ENCODE measurements at places on chromosomes 13 and 19. TPM values are rescaled to one million over a fixed set of nuclear protein-coding genes. Genes with fewer than 3 reads are reported as not detected.

GRCh38 chr19:40507892-40508291 is 41.1 kb downstream of the SPTBN4 start:
- H3K4me3 ChIP-seq: no peak overlapping the region
- no peak for DNase-seq
- no peaks in the 10 kb centered on the region for H3K4me1 ChIP-seq
- H3K36me3 ChIP-seq: no peaks in the 10 kb centered on the region
- no peak overlapping the region for H3K27ac ChIP-seq

DNA sequence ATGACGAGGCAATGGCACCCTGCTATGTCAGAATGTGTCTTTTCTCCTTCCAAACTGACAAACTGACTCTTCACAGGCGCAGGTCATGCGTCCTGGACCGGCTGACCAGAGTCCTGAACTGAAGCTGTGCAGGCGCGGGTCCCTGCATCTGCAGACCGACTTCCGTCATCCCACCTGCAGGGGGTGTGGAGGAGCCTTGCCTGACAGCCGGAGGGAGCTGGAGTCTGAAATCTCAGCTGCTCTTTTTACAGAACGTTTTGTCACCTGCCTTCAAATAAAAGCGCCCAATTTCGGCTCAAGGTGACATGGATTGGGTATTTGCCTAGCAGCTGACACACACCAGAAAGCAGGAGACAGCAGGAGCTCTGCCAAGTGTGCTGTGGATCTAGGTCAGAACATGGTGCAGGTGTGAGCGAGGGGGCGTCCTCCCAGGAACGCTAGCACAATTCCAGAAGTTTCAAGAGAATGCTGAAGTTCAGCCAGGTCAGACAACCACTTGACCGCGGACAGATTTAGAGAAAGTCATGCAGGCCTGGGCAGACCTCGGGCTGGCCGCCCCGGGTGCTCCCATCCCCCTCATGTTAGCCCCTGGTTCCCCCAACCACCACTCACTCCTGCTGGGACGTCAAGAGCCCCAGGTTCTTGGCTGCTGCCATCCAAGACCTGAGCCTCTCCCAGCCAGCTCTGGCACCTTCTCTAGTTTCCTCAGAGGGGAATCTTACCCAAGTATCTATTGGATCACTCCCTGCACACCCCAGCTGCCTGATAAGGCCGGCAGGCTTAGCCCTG is 32.8 kb downstream of the ELL start:
- H3K27ac ChIP-seq: no peak overlapping the region
- H3K27me3 ChIP-seq: no peaks in the 10 kb centered on the region
- peaks cover 23% of the 10 kb centered on the region for H3K4me1 ChIP-seq
- no peak overlapping the region for H3K4me3 ChIP-seq
- H3K36me3 ChIP-seq: no peaks in the 10 kb centered on the region
- no peak for DNase-seq

- H3K27ac ChIP-seq: no peak overlapping the region
- DNase-seq: no peak
- H3K4me3 ChIP-seq: peak overlapping the region; percentile 24
Measured at GRCh38 chr19:12866416-12867119, 14.7 kb downstream of the DNASE2 start.

DNA sequence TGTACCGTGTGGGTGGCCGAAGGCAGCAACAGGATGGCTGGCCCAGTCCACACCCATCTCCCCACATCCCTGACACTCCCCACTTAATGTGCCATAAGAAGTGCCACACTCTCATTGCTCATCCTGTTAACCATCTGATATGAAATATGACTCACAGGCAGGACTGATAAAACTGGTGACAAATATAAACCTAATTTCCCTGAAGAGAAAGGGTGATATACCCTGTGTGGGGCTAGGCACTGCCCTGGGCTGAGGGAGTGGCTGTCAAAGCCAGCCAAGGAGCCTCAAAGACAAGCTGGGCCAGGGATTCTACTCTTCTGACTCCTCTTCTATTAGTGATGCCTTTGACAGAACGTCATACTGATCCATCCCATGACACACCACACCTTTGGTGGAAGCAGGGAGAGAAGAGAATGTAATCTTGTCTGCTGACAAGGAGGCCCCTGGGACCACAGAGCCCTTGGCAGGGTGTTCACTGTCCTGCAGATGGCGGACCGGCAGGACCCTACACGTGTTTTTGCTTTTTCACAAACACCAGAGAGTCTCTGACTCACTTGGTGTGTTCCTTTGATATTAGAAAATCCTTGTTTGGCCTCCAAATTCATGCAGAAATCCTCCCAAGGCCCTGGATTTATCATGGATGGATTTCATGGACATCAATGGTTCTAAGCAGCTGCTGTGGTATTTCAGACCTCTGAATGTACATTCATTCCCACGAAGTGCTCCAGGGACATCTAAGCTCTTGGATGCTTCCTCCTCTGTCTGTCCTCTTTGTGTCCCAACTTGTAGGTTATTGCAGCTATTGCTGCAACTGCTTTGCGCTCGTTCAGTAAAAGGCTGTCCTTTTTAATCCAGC is 98.0 kb upstream of the WASF3 start:
- peaks cover 10% of the 10 kb centered on the region for H3K27me3 ChIP-seq
- H3K4me3 ChIP-seq: no peak overlapping the region
- peaks cover 2% of the 10 kb centered on the region for H3K4me1 ChIP-seq

- peaks cover 26% of the 10 kb centered on the region for H3K4me1 ChIP-seq
- no peak overlapping the region for H3K4me3 ChIP-seq
- no peak overlapping the region for H3K27ac ChIP-seq
Measured at GRCh38 chr19:38547421-38547820, 70.3 kb downstream of the MAP4K1 start.

GRCh38 chr19:16258440-16258903 is 60.8 kb downstream of the AP1M1 start:
- DNase-seq: no peak
- H3K36me3 ChIP-seq: no peaks in the 10 kb centered on the region
- peaks cover 12% of the 10 kb centered on the region for H3K27me3 ChIP-seq
- H3K27ac ChIP-seq: no peak overlapping the region
- H3K4me3 ChIP-seq: no peak overlapping the region
- H3K4me1 ChIP-seq: peaks cover 32% of the 10 kb centered on the region

Gene SPACA4
- not detected for total RNA-seq

DNA sequence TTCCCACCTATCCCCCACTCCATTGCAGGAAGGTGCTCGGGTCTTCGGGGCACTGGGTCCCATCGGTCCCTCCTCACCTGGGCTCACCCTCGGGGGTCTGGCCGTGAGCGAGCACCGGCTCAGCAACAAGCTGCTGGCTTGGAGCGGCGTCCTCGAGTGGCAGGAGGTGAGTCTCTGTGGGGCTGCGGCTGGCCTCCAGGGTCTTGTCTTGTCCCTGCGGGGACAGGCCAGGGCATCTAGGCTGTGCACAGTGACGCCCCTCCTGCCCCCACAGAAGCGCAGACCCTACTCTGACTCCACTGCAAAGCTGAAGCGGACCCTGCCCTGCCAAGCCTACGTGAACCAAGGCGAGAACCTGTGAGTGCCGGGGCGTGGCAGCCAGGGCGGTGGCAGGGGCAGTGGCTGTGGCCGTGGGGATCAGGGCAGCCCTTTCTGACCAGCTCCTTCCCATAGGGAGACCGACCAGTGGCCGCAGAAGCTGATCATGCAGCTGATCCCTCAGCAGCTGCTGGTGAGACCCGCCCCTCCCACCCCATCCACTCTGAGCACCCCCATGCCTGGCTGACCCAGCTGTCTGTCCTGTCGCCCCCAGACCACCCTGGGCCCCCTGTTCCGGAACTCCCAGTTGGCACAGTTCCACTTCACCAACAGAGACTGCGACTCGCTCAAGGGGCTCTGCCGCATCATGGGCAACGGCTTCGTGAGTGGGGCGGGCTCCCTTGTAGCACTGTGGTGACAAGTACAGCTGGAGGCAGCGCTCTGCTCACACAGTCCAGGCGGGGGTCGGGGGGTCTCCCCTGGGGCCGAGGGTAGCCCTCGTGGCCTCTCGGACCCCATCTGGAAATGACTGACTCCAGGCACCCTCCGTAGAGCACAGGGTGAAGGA is 3.7 kb downstream of the PTOV1 start:
- no peaks in the 10 kb centered on the region for H3K27me3 ChIP-seq
- H3K27ac ChIP-seq: no peak overlapping the region
- peaks cover 23% of the 10 kb centered on the region for H3K36me3 ChIP-seq
- H3K4me1 ChIP-seq: peaks cover 21% of the 10 kb centered on the region
- no peak for DNase-seq

DNA sequence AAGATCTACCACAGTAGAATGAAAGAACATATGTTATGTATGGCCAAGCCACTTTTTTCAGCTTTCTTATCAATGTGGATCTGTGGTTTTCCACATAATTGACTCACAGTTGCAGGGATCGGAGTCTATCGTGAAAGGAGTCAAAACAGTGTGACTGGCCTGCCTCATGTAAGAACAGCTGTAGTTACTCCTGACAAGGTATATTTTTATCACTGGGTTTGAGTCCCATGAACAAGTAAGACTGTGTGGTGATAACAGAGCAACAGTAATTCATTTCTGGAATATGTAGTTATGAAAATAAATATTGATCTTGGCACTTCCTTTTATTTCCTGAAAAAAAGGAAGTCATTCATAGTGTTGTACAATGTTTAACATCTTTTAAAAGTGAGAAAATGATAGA is 416.6 kb downstream of the KLF12 start:
- H3K4me1 ChIP-seq: peaks cover 63% of the 10 kb centered on the region
- peaks cover 5% of the 10 kb centered on the region for H3K27me3 ChIP-seq
- peaks cover 33% of the 10 kb centered on the region for H3K36me3 ChIP-seq
- DNase-seq: no peak

Gene RGS9BP
- 0.21 TPM for total RNA-seq

All from activated T-helper 2 cell treated with anti-CD3 and anti-CD28 coated beads, Interferon-gamma antibody, Interleukin-2, Interleukin-4, amounts not matched to agents 10 μg/mL and 5 μg/mL and 100 μg/mL, durations not matched to agents 14 hours and 24 hours and 36 hours (primary cell).